OCI-LY7 (cell line): ENCODE measurements at places on chromosomes 7 and 10. TPM values are rescaled to one million over a fixed set of nuclear protein-coding genes. Genes with fewer than 3 reads are reported as not detected.

Gene OR6B1
- not detected in 2 replicates for total RNA-seq

Gene MBL2
- total RNA-seq, result not detected in 2 replicates

Gene RTKN2
- total RNA-seq, result 12.3 and 15.4 TPM in 2 replicates

Gene PCDH15
- not detected in 2 replicates for total RNA-seq

Gene CLEC5A
- total RNA-seq, result not detected in 2 replicates

DNA sequence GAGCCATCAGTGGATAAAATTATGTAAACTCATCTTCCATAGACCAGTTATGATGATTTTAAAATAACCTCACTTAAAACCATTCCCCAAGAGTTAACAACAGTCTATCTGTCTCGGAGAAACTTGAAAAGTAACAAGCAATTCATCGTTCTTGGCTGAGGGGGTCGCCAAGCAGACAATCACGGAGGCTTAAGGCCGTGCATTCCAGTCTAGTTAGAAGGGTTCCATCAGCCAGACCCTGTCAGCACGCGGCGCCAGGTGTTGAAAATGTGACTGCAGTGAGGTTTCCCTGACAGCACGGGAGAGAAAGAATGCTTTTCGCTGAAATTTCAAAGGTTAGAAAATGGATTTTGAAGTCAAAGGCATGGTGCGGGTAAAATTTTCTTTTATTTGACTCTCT lies 1025.0 kb upstream of the CELF2 start:
- DNase-seq, result no peak

GRCh38 chr10:99685597-99685967 lies 26.3 kb downstream of the ENTPD7 start:
- DNase-seq, result peak; percentile 54

GRCh38 chr10:28869606-28870201 lies 192.4 kb downstream of the BAMBI start:
- DNase-seq, result no peak
